Substantia nigra (tissue), 51 donors: ENCODE measurements at places on chromosomes 7 and 10.

DNA sequence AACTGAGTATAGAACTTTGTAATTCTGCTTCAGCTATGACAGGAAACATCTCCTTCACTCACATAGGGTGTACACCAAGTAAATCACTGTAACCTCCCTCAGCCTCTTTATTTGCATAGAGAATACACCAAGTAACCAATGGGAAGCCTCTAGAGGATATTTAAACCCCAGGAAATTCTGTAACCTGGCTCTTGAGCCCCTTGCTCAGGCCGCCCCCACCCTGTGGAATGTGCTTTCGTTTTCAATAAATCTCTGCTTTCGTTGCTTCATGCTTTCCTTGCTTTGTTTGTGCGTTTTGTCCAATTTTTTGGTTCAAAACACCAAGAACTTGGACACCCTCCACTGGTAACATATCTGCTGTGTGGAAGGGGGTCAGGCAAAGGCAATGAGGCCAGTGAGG is 60.2 kb downstream of the CLRN3 start:
- no peak for DNase-seq

DNA sequence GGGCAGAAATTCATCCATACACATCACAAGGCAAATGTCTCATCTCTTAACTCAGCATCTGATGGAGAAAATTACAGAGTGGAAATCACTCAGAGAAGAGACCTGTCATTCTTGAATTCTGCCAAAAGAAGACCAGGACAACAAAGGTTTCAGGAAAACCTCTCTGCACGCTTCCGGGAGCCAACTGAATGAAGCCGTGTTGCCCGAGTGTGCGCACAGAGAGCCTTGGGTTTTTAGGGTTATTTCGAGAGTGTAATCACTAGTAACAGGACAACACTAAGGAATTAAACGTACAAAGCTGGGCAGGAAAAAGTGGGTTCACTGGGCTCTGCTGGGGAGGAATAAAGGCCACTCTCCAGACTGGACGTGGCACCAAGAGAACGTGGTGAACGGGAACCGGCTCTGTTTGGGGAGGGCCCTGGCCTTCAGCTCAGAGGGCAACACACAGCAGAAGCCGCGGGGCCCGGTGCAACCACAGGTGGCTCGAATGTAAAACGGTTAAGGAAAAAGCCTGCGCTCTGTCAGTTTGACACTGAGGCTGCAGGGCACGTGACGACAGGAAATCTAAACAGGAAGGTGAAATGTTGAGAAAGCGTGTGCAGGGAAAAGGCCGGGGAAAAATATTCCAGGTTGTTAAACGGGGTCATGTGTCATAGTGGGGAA is 331.5 kb downstream of the DNAJB6 start:
- no peak for DNase-seq

GRCh38 chr10:100022403-100022802 is 12.7 kb upstream of the DNMBP start:
- no peak for DNase-seq

- DNase-seq = no peak
Observed at GRCh38 chr10:103280031-103280430, 3.1 kb downstream of the INA start.

DNA sequence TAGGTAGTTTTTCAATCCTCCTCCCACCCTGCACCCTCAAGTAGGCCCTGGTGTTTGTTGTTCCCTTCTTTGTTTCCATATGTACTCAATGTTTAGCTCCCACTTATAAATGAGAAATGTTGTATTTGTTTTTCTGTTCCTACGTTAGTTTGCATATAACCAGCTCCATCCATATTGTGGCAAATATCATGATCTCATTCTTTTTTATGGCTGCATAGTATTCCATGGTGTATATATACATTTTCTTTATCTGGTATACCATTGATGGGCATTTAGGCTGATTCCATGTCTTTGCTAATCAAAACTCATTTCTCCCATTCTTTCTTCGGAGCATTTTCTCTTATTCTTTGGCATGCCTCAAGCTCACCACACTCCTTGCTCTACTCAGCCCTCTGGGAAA is 789.6 kb upstream of the KCND2 start:
- DNase-seq = no peak

DNA sequence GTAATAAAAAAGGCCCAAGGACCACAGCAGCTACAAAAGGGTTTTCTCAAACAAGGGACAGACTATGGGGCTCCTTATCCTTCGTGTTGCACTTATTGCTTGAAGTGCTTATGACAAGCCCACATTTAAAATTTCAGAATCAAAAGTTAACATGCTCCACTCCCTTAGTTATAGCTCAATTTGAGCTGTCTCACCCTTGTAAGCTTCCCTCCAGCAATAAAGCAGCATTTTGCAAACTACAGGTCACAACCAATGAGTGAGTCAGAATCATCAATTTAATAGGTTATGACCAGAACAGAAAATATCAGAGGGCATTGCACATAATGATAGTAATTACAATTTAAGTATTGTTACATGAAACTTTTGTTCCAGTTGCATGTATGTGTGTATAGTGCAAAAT is 53.0 kb downstream of the IMMP2L start:
- no peak for DNase-seq
